SHP77 (cell line): ENCODE measurements at places on chromosomes 3 and 15.

DNA sequence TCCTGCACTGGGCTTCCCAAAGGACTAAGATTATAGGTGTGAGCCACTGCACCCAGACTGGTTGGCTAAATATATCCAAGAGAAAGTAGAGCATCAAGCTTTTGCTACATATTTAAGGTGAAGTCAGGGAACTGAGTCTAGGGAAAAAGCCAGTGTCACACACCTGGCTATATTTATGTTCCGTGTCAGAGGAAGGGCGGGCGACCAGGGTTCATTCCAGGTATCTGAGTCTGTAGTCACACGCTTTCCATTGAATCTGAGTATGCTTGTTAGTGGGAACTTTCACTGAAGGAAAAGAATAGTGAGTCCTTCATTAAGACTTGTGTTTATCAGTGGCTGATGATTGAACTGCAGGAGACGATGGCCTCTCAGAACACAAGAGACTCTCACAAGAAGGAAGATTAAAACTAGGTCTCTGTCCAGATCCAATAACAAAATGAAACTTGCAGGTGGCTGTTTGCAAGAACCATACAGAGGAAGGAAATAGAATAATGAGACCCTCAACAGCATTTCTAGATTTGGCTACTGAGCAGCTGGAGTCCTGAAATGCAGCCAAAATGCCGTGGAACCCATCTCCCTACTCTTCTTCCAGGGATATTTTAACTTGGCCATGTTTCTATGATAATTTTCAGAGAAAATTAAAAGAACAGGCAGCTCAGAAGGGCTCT lies 276.3 kb downstream of the THSD4 start:
- DNase-seq = no peak

- peak; percentile 6 for DNase-seq
Observed at GRCh38 chr15:85380812-85381642, 624 bp downstream of the AKAP13 start.

GRCh38 chr15:96916750-96917149 lies 586.2 kb downstream of the NR2F2 start:
- DNase-seq = no peak

GRCh38 chr3:52544937-52545336 lies 8.5 kb downstream of the UQCC5 start:
- DNase-seq = no peak

- no peak for DNase-seq
Observed at GRCh38 chr15:28994831-28995596, 109.2 kb downstream of the APBA2 start.

DNA sequence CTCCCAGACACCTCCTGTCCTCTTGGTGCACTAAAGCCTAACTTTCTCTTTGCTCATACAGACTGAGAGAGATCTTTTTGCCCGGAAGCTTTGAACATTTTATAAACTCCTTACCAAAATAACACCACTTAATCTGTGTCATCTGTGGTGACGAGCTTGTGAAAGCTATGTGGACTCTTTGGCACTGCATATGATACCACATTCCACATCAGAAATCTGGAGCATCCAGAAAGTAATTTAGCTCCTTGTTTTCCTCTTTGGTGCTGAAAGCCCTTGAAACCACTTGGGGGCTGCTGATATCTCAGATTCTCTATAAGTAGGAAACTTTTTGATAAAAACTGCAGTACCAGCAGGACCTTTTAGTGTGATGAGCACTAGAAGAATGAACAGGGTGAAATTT lies 128.3 kb downstream of the ALCAM start:
- no peak for DNase-seq
